ENCODE measurements at places on chromosomes 6 and 20.

DNA sequence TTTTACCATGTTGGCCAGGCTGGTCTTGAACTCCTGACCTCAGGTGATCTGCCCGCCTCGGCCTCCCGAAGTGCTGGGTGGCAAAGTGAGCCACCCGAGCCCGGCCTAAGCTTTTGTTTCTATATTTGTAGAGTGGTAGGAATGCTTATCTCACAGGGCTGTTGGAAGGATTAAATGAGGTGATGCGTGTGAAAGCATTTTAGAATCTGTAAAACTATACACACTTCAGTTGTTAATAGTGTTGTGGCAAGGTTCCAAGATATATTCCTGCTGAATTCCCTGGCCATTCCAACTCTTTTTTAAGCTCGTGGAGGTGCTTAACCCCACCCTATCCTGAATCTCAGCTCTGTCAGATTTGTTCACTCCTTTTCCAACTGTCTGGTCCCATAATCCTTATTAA, 89.9 kb upstream of the AKIRIN2 start:
- DNase-seq: no peak

DNA sequence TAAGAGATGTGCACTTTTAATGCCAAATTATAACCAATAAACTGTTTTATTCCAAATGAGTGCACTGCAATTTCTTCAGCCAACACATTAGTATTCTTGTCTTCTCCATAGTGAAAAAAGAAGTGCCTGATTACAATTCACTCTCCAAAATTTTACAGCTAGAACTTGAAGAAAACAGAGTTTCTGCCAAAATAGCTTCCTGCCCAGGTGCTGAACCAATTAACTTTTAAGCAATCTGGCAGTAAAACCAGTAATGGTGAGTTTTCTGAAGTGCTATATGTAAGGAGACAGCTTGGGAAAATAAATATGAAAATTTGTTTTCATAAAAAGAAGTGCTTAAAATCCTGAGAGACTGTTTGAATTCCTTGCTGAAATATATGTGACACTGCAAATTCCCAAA, 266.0 kb upstream of the NT5E start:
- DNase-seq: no peak

DNA sequence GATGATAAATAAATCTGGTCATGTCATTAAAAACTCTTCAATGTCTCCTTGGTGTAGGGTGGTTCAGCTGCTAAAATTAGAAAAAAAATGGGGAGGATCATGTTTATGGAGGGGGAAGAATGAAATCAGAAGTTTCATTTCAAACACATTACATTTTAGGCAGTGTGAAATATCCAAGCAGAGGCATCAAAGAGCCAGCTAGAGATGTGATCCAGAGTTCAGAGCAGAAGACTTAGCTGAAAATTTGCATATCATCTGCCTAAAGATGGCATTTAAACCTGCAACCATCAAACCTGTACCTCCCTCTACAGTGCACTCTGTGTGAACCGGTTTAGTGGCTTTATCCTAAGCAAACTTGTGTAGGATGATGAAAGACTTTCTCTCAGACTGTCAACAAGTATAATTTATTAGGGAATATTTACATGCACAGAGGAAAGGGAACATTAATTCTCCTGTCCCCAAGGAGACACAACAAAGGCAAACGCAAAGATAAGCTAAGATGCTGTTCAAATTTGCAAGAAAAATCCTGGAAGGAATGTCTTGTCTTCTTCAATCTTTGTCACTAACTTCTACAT, 84.8 kb upstream of the PLEKHG1 start:
- no peak for DNase-seq

DNA sequence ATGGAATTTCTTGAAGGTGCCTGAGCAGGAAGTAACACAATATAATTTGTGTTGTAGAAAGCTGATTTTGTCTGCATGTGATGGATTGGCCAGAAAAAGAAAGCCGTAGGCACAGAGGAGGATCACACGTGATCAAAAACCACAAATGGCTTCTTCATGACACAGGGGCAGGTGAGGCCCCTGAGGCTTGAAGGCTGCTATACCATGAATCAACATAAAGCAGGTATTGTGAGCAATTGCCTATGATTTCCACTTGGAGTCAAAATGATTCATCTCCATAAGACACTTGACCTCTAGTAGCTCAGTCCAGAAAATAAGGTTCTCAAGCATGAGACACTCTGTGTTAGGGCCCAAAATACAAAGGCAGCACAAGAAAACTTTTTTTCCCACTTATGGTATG, 42.4 kb upstream of the EYA4 start:
- no peak for DNase-seq

DNA sequence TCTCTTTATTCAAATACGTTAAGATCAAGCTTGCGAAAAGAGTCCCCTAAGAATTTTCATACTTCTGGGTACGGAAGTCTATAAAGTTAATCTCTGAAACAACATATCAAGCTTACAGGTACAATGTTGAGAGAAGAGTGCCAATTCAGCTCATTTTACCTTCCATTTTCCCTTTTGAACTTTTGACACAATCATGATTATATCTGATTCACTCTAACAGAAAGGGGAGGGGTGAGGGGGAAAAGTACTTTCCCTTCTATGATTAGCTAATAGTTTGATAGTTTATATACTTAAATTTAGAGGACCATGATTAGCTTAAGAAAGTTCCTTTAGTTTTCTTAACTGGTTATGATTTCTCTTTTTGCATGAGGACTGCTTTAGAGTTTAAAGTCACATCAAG, 33.5 kb downstream of the SNX3 start:
- no peak for DNase-seq

DNA sequence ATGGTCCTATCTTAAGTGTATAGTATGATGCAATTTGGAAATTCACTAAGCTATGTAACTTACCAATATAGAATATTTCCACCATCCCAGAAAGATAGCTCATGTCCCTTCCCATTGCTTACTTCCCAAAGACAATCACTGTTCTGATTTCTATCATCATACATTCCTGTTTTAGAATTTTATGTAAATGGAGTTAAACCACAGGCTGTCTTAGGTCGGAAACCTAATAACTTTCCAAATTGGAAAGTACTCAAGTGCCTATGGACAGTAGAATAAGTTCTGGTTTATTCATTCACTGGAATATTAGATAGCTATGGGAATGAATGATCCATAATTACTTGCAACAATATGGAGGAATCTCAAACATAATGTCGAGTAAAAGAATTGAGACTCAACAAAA, 20.1 kb downstream of the ENPP3 start:
- no peak for DNase-seq

GRCh38 chr20:11379257-11380011, 538.3 kb upstream of the BTBD3 start:
- peak; percentile 77 for DNase-seq
